ENCODE measurements at places on chromosomes 2 and 18.
A peak's percentile ranks its signal among the peaks of the same experiment; 100 is the strongest.

DNA sequence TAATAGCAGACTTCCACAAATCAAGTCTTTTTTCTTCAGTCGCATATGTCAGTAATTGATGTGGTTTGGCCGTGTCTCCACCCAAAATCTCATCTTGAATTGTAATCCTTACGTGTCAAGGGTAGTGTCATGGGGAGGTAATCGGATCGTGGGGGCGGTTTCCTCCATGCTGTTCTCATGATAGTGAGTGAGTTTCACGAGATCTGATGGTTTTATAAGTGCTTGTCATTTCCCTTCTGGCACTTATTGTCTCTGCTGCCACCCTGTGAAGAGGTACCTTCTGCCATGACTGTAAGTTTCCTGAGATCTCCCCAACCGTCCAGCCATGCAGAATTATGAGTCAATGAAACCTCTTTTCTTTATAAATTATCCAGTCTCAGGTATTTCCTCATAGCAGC is 478.8 kb downstream of the PTPRM start:
- no peak for DNase-seq
- no peak overlapping the region for H3K4me3 ChIP-seq
- H3K27me3 ChIP-seq: no peaks in the 10 kb centered on the region
- H3K36me3 ChIP-seq: no peaks in the 10 kb centered on the region
- H3K27ac ChIP-seq: no peak overlapping the region
- peaks cover 6% of the 10 kb centered on the region for H3K4me1 ChIP-seq

- no peak overlapping the region for H3K4me3 ChIP-seq
- no peaks in the 10 kb centered on the region for H3K36me3 ChIP-seq
- H3K27ac ChIP-seq: no peak overlapping the region
- H3K4me1 ChIP-seq: no peaks in the 10 kb centered on the region
- H3K27me3 ChIP-seq: no peaks in the 10 kb centered on the region
- DNase-seq: no peak
Measured at GRCh38 chr2:225742487-225742886, 343.0 kb downstream of the NYAP2 start.

- no peaks in the 10 kb centered on the region for H3K36me3 ChIP-seq
- no peak for DNase-seq
- H3K27me3 ChIP-seq: no peaks in the 10 kb centered on the region
- H3K4me1 ChIP-seq: peaks cover 7% of the 10 kb centered on the region
- H3K27ac ChIP-seq: no peak overlapping the region
Measured at GRCh38 chr2:16655445-16655837, 10.2 kb downstream of the CYRIA start.

DNA sequence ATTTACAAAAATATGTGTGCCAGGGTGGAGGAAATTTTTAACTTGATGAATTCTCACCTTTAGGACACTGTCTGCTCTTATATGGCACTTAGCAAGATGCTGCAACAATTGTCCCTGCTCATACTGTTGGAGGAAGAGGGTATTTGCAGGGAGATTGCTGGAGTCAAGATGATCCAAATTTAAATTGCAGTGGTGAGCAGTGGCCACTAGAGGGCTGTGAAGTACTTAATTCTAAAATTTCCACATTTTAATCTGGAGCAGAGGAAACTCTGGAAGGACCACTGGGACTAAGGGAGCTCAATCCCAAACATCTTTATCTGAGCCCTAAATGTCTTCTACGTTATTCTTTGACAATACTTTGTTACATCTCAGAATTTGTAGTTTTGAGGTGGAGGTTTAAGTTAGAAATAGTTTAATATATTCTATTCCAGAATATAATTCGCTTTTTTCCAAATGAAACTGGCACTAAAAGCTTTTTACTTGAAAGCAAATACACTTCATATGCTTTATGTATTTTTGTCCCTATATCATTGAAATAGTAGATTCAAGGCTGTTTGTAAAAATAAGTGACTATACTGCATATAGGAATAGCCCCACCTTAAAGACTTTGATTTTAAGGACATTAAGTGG is 33.0 kb upstream of the PTH2R start:
- no peak overlapping the region for H3K4me3 ChIP-seq
- H3K27ac ChIP-seq: no peak overlapping the region
- peaks cover 15% of the 10 kb centered on the region for H3K4me1 ChIP-seq

DNA sequence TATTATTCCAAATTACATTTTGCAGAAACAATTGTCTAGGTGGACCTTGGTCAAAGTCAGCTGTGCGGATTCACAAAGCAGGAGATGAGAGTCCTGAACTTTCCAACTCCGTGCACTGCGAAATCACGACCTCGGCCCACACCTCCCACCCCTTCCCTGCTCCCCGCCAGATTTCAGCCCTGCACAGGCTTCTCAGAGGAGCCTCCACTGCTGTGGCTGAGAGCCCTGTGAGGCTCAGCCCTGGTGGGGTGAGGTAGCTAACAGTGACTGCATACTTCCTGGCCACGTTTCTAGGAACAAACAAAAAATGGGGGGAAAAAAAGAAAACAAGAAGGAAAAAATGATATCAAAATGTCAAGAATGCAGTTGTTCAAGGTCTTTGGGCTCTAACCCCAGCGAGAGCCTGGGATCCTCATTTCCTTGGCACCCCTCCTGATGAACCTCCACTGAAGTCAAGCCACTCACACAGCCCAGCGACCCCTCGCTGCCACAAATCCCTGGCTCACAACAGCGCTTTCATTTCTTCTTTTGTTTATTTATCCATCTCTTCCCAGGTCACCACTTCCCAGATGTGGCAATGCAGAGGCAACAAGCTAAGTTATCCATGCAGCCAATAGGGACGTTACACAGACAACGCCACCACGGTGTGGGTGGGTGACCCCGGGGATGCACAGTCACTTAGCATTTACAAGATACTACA is 729.7 kb upstream of the ID2 start:
- H3K36me3 ChIP-seq: no peaks in the 10 kb centered on the region
- no peak for DNase-seq

- H3K36me3 ChIP-seq: no peaks in the 10 kb centered on the region
- H3K27me3 ChIP-seq: no peaks in the 10 kb centered on the region
Measured at GRCh38 chr2:145350011-145350410, 830.1 kb upstream of the ZEB2 start.

GRCh38 chr2:9327873-9328352 is 95.4 kb downstream of the ITGB1BP1 start:
- no peak for DNase-seq
- H3K4me1 ChIP-seq: peaks cover 11% of the 10 kb centered on the region
- no peak overlapping the region for H3K4me3 ChIP-seq
- H3K36me3 ChIP-seq: no peaks in the 10 kb centered on the region
- H3K27ac ChIP-seq: no peak overlapping the region
- H3K27me3 ChIP-seq: no peaks in the 10 kb centered on the region

DNA sequence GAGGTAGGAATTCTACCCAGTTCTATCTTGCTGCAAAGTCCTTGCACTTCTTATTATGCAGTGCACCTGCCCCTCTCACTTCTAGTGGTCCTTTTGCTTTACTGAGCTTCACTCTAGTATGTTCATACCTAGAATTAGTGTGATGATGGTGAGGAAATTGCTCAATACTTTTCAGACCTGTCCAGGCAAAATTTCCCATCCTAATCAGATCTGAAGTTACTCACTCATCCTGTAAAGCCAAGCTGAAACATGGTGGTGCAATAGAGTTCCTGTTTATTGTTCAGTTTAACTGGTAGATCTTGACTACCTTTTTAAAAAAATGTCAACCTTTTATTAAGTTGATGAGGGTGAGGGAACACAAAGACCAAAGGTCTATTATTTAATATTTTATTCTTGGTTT is 12.6 kb upstream of the FIGN start:
- DNase-seq: no peak
- H3K27me3 ChIP-seq: no peaks in the 10 kb centered on the region
- H3K4me1 ChIP-seq: no peaks in the 10 kb centered on the region
- no peaks in the 10 kb centered on the region for H3K36me3 ChIP-seq
- no peak overlapping the region for H3K4me3 ChIP-seq
- H3K27ac ChIP-seq: no peak overlapping the region

DNA sequence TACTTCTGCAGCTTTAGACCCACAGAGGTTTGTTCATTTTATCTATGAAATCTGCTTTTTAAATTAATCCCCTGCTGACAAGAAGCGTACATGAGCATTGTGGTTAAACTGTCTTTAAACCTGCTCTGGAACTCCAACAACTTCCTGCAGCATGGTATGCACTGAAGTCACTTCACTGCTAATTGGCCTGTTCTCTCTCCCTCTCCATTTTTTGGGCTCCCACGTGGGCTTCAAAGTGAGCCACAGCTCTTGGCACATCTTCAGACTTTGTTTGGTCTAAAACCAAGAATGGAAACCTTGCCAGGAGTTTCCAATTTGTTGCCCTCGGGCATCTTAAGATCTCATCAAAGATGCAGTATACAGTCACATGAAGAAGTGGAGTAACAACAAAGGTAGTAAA is 311.4 kb downstream of the LRRTM1 start:
- DNase-seq: no peak
- no peak overlapping the region for H3K27ac ChIP-seq
- H3K4me1 ChIP-seq: no peaks in the 10 kb centered on the region
- no peak overlapping the region for H3K4me3 ChIP-seq
- no peaks in the 10 kb centered on the region for H3K27me3 ChIP-seq
- no peaks in the 10 kb centered on the region for H3K36me3 ChIP-seq

- no peak for DNase-seq
- 0 out of 2 replicates have a peak overlapping the region, but pooled peaks have one; percentile 74 for H3K27ac ChIP-seq
- H3K4me3 ChIP-seq: no peak overlapping the region
- no peaks in the 10 kb centered on the region for H3K27me3 ChIP-seq
- H3K4me1 ChIP-seq: no peaks in the 10 kb centered on the region
Measured at GRCh38 chr2:36541891-36542595, 55.9 kb downstream of the FEZ2 start.

DNA sequence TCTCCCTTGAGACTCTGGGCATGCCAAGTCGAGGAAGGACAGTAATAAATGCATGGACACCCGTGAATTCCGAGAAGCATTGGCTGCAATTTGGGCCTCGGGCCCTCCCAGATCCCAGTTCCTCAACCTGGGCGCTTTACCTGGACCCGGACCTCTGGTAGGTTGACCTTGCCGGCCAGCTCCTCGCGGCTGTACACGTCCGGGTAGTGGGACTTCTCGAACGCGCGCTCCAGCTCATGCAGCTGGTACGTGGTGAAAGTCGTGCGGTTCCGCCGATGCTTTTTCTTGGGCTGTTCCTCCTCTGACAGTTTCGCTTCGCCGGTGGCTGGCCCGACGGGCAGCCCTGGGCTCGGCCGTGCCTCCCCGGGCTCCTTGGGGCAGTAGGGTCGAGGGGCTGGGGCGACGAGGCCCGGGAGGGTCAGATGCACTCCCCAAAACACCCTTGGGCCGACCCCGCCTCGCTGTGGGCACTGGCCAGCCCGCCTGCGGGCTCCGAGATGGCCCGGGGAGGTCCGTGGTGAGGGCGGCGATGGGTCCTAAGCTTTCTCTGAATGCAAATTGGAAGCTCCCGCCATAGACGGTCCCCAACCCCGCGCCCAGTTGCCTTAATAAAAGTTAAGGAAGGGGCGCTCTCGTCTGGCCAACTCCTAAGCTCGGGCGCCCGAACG is 899 bp downstream of the RAX start:
- no peak overlapping the region for H3K27ac ChIP-seq
- peak; percentile 63 for DNase-seq
- H3K4me3 ChIP-seq: peak overlapping the region; percentile 88
- peaks cover 66% of the 10 kb centered on the region for H3K4me1 ChIP-seq
- H3K36me3 ChIP-seq: no peaks in the 10 kb centered on the region

DNA sequence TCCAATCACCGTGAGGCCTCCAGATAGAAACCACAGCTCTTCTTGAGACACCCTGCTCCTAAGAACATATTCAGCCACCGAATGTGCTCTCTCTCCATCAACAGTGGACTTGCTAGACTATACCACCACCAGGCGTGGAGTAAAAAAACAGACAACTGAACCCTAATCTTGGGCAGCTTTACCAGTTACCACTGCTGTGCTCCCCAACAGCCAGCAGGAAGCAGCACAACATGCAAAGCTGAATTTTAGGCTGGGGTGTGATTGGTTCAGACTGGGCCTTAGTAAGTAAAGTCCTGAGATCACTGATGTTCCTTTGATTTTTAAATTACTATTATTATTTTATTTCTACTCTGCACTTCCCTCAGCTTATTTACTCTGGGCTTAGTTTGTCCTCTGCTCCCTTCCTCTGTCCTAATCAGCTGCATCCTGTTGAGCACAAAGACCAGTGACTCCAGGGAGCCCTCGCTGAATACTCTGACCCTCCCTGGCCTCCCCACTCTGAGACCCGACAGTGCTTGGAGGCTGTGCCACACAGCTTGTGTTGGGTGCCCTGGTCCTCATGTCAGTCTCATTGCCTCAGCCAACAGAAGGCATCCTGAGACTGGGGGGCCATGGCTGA is 21.9 kb downstream of the MRPL35 start:
- H3K36me3 ChIP-seq: no peaks in the 10 kb centered on the region
- no peaks in the 10 kb centered on the region for H3K27me3 ChIP-seq
- DNase-seq: peak; percentile 80
- no peak overlapping the region for H3K27ac ChIP-seq

- no peaks in the 10 kb centered on the region for H3K27me3 ChIP-seq
- H3K4me1 ChIP-seq: no peaks in the 10 kb centered on the region
- 0 out of 2 replicates have a peak overlapping the region, but pooled peaks have one; percentile 12 for H3K27ac ChIP-seq
- no peak overlapping the region for H3K4me3 ChIP-seq
- peak; percentile 3 for DNase-seq
Measured at GRCh38 chr2:33859811-33860461, 260.8 kb upstream of the FAM98A start.

- H3K27ac ChIP-seq: no peak overlapping the region
- no peak overlapping the region for H3K4me3 ChIP-seq
- H3K36me3 ChIP-seq: no peaks in the 10 kb centered on the region
- H3K27me3 ChIP-seq: peaks cover 32% of the 10 kb centered on the region
Measured at GRCh38 chr2:62568983-62569837, 63.2 kb upstream of the TMEM17 start.

DNA sequence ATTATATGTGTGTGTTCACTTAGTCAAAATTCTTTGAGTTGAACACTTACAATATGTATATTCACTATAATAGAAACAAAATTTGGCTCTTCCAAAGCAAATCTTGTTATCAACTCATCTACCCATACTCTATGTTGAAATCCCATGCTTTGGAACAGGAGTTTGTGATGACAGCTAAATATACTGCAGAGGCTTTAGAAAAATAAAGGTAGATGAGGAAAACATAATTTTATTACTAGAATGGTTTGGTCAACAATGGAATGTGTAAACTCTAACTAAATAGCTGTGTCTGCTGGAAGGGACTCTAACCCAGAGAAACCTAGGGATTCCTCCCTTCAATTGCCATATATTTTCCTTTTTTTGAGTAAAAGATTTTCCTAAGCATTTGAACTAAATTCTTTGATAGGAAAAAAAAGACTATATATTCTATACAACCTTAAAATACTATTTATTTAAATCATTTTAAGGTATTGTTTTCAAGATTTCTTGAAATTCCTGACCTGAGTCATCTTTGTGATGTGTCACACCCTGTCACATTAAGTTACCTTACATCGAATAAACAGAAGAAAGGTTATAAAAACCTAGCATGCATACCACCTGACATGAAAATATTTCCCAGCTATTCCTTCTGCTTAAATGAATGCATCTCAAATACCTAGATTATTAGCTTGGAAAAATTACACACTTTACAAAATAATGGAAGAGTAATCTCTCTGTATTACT is 175.5 kb downstream of the OTX1 start:
- H3K4me3 ChIP-seq: no peak overlapping the region
- no peaks in the 10 kb centered on the region for H3K36me3 ChIP-seq
- no peaks in the 10 kb centered on the region for H3K27me3 ChIP-seq

Data from GM23338 (cell line).